ENCODE measurements at places on chromosomes 1 and 21. TPM values are rescaled to one million over a fixed set of nuclear protein-coding genes. Genes with fewer than 3 reads are reported as not detected.

The SPRR1B gene
- not detected for total RNA-seq

GRCh38 chr1:246198115-246198816, 308.8 kb downstream of the SMYD3 start:
- no peak for DNase-seq

- no peak for DNase-seq
Observed at GRCh38 chr1:181114574-181115367, 26.3 kb downstream of the IER5 start.

- no peak for DNase-seq
Observed at GRCh38 chr1:222555992-222556615, 8.2 kb upstream of the HHIPL2 start.

- DNase-seq: no peak
Observed at GRCh38 chr1:197973206-197973605, 56.0 kb downstream of the LHX9 start.

GRCh38 chr1:11365744-11366387, 92.9 kb downstream of the UBIAD1 start:
- DNase-seq: no peak

- DNase-seq: no peak
Observed at GRCh38 chr1:7228252-7228961, 443.2 kb downstream of the CAMTA1 start.
